ENCODE measurements at places on chromosomes 4 and X.

DNA sequence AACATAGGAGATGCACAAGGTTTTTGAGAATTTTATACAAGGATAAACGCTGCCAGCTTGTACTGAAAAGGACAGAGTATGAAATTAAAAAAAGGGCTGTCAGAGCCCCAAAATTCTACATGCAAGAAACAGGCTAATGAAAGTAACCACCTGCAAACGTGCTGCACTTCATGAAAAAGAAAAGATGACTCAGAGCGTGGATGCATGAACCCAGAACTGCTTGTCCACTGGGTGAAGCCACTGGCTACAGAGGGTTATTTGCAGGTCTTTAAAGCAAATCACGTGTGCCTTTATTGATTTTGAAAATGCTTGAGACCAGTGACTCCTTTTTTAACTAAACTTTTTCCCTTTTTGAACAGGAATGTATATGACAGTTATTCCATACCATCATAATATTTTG, 25.3 kb upstream of the FRMD7 start:
- DNase-seq: no peak

- no peak for DNase-seq
Measured at GRCh38 chr4:2813446-2814405, 20.8 kb downstream of the SH3BP2 start.

- peak; percentile 12 for DNase-seq
Measured at GRCh38 chrX:107979534-107979933, 2.6 kb downstream of the TEX13B start.

DNA sequence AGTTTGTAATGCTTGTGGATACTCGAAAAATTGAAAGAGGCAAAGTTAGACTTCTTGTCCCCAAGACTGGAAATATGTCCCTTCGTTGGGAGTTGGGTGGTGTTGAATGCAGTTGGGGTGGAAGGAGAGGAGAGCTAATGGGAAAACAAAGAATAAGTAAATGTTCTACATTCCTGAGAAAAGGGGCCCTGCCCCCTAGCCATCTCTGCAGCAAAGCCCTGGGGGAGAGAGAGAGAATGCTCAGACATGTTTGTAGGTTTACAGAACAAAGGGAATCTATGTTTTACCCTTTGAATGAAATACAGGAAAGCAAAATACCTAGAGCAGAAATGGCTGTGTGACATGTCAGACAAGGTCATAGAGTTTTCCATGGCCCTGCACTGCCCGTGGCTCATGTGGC, 88.1 kb downstream of the RASL11B start:
- no peak for DNase-seq

GRCh38 chrX:153906126-153906917, 1.8 kb downstream of the AVPR2 start:
- no peak for DNase-seq

- peak; percentile 71 for DNase-seq
Measured at GRCh38 chr4:74283614-74284013, 24.7 kb upstream of the EPGN start.

- peak; percentile 24 for DNase-seq
Measured at GRCh38 chr4:54571293-54572151, 86.2 kb upstream of the KIT start.

DNA sequence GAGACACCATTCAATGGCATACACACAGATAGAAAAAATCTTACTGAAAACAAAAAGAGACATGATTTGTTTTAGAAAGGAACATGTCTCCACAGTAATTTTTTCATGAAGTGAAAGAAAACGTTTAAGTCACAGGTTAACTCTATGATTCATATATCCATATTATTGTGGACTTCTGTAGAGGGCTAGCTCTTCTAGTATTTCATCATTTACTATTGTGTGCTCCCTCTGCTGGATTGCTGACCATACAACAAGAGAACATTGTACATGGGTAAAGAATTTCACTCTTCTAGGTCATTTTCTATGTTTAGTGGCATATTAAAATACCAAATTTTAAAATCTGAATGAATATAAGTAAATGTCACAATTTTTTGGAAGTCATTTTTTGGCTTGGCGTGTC, 91.8 kb upstream of the POU3F4 start:
- no peak for DNase-seq

DNA sequence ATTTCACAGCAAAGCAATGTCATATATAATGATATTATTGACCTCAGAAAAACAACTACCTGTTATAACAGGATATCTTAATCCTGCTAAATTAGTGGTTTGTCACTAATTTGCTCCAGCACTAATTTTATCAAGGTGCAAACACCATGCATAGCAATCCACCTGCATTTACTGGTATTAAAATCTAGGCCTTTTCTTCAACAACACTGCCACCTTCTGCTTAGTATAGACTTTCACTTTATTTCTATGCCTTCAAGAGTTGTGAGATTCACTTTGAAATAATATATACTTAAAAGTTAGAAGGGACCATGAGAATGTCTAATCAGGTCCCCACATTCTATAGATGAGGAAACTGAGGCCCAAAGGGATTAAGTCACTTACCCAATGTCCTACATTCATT, 82.1 kb upstream of the IQCM start:
- peak; percentile 36 for DNase-seq

Data from amniotic epithelial cell (primary cell).